Motor neuron (in vitro differentiated cells): ENCODE measurements at places on chromosomes 2 and 18. TPM values are rescaled to one million over a fixed set of nuclear protein-coding genes. Genes with fewer than 3 reads are reported as not detected.
A peak's percentile ranks its signal among the peaks of the same experiment; 100 is the strongest.

DNA sequence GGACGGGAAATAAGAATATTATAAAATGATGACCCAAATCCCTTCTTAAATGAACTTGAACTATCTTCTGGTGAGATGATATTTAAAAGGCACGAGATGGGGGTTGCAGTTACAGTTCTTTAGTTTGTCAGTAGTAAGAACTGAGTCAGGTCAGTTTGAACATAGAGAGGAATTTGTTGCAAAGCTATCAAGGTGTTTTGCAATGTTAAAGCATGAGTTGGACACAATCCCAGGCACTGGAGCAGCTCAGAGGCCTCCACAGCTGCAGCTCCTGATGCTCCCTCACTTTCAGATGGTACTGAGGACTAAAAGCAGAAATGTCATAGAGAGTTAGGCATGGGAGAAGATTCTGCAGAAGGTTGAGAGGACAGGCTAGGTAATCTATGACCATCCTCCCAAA, 236.0 kb downstream of the BCL2 start:
- no peak for ATAC-seq

- no peak for ATAC-seq
Observed at GRCh38 chr2:52563151-52563550, 1204.5 kb upstream of the CHAC2 start.

- ATAC-seq, result no peak
Observed at GRCh38 chr2:102050854-102051391, 59.2 kb downstream of the IL1R2 start.

GRCh38 chr18:79483971-79484491, 88.3 kb downstream of the NFATC1 start:
- no peak for ATAC-seq

- ATAC-seq, result peak; percentile 22
Observed at GRCh38 chr2:186098821-186099220, 360.2 kb downstream of the FSIP2 start.

GRCh38 chr2:136233298-136233697, 115.3 kb upstream of the CXCR4 start:
- no peak for ATAC-seq

DNA sequence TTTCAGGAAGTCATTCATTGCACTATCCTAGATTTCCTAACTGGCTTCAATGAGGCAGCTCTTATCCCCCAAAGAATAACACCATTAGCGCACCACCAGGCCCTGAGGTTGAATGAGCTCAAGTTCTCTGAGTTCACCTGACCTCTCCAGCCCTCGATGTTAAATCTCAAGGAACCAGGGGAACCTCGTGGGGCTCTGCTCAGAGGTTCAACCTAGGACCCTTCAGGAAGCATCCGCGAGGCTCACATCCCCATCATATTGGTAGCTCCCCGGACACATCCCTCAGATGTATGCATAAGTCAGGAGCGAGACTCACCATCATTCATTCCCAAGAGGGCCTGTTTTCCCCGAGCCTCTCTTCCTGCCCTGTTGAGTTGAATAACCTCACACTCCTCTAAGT, 145.6 kb upstream of the KLHL29 start:
- no peak for ATAC-seq

GRCh38 chr2:181104512-181105115, 124.2 kb downstream of the UBE2E3 start:
- ATAC-seq, result peak; percentile 57

GRCh38 chr2:123283431-123283830, 741.7 kb upstream of the CNTNAP5 start:
- no peak for ATAC-seq

CNGA3 gene
- 2.1 and 3.5 TPM in 2 replicates for total RNA-seq

PSMG2 gene
- total RNA-seq, result 58.4 and 66.6 TPM in 2 replicates

HRH4 gene
- total RNA-seq, result 0.15 and 0.27 TPM in 2 replicates

GLI2 gene
- total RNA-seq, result 0.71 and 1.5 TPM in 2 replicates

TMEM247 gene
- not detected in 2 replicates for total RNA-seq

EPHA4 gene
- total RNA-seq, result 15.9 and 18.1 TPM in 2 replicates
